RPMI7951 (cell line): ENCODE measurements at places on chromosomes 2 and 18. TPM values are rescaled to one million over a fixed set of nuclear protein-coding genes. Genes with fewer than 3 reads are reported as not detected.

The DTNA gene
- total RNA-seq, result 1.6 and 2.4 TPM in 2 replicates

The DSC3 gene
- total RNA-seq, result under 0.01 TPM in 1 of 2 replicates, not detected in the other

DNA sequence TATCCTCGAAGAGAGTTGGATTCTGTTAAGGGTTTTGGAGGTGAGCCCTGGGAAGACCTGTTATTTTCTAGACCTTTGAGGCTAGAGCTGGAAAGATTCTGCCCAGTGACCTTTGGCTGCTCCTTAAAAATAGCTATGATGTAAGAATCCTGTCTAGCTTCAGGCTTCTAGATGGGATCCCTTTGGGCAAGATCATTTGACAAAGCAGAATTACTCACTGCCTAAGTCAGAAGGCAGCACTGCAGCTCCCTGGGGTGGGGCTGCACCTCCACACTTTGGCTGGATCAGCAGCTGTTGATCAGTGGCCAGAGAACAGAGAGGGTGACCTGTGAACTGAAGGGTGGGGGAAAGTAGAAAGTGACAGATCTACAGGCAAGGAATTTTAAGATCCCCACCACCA is 103.8 kb downstream of the ASAP2 start:
- peak; percentile 87 for DNase-seq

The UGT1A10 gene
- 0.29 TPM in 1 of 2 replicates, not detected in the other for total RNA-seq

GRCh38 chr2:27715318-27716210 is 51.9 kb downstream of the SLC4A1AP start:
- peak; percentile 89 for DNase-seq

DNA sequence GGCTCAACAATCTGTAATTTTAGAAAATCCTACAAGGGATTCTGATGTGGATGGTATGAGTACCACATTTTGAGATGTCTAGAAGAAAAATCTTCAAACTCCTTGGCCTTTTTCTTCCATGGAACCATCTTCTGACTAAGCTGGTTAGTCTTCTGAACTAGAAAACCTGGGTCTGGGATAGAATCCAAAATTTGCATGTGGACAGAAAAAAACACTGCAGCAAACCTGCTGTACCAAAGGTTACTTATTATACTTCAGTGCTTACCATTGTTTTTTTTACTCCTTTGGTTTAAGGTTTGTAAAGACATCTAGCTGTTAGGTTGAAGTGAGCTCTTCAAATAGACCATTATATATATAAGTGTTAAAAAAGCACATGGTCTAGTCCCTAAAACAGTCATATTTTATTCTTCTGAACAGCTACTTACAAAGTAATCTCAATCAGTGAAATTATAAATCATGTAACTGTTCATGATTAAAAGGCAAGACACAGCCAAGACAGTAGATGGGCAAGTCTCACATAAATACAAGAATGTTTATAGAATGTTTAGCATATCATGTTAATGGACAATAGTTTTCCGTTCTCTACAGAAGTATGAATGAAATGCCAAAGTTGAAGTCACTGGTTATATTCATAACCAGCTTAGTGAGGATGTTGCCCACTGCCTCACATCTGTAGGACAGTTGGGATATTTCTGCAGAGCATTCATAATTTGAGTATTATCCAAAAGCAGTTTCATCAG is 85.5 kb downstream of the ORC4 start:
- no peak for DNase-seq

The NGEF gene
- 35.4 and 38.4 TPM in 2 replicates for total RNA-seq

The FER1L5 gene
- not detected in 2 replicates for total RNA-seq

GRCh38 chr2:67037655-67038054 is 359.5 kb upstream of the ETAA1 start:
- DNase-seq, result no peak

DNA sequence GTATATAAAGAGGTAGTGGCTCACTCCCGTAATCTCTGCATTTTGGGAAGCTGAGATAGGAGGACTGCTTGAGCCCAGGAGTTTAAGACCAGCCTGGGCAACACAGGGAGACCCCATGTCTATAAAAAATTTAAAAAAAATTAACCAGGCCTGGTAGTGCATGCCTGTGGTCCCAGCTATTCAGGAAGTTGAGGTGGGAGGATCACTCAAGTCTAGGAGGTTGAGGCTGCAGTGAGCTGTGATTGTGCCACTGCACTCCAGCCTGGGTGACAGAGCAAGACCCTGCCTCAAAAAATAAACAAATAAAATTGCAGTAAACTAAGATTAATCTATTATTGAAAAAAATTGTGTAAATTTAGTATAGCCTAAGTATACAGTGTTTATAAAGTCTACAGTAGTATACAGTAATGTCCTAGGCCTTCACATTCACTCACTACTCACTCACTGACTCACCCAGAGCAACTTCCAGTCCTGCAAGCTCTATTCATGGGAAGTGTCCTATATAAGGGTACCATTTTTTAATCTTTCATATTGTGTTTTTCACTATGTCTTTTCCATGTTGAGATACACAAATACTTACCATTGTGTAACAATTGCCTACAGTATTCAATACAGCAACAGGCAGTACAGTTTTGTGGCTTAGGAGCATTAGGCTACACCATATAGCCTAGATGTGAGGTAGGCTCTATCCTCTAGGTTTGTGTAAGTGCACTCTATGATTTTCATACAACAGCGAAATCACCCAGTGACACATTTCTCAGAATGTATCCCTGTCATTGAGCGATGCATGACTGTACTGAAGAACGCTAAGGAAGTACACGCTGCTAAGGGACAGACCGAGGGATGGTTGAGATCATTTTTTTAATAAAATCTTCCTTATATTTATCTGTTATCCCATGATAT is 10.4 kb upstream of the MAP4K3 start:
- no peak for DNase-seq
